T follicular helper cell (primary cell): ENCODE measurements at places on chromosomes 7 and 10.

DNA sequence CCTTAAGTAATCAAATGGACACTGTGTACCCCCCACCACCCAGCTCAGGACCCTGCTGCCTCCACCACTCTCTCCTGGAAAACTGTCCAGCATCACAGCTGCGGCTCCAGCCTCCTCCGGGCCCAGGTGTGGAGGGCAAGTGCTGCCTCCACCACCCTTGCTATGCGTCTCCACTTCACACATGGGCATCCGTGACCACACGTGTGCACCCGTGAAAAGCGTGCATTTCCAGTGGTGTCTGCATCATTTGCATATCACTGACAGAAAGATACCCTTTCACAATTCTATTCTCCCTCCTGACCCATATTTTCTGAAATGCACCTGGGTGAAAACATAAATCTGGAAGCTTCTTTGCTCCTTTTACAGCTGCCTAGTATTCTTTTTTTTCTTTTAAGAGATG, 89.7 kb upstream of the PDGFA start:
- no peak for DNase-seq

GRCh38 chr10:32437334-32437733, 8.6 kb upstream of the CCDC7 start:
- no peak for DNase-seq

DNA sequence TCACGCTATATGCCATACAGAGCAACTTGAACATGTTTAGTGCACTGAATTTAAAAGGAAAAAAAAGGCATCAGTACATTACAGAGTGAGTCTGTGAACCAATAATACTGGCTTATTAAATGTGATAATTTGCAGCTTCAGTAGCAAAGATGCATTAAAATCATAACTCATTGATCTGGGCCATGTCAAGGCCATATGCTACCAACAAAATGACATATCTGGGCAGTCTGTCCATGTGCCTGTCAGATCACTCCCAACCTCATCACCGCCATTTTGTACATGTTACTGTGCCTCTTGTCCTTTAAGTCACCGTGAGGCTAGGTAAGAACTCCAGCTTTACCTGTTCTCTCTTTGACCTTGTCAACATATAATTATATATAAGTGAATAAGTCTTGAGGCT, 307.4 kb upstream of the LRGUK start:
- DNase-seq = no peak

DNA sequence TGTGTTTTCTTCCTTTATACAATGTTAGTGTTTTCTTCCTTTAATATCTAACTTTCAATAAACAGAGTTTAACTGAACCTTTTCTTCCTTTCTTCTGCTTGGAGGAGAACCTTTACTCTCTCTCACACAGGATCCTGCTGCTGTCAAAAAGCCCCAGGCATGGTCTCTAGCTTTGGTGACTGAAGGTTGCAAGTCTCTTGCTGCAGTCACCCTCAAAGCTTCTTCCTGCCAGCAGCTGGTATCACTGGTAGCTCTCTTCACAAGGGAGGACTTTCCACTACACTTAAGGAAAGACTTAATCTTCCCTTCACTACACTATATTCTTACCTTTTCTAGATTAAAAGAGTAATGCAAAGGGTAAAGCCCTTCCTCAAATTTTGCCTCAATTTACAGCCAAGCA, 153.4 kb downstream of the SGMS1 start:
- no peak for DNase-seq

GRCh38 chr10:59255463-59255862, 79.0 kb downstream of the PHYHIPL start:
- DNase-seq = no peak

DNA sequence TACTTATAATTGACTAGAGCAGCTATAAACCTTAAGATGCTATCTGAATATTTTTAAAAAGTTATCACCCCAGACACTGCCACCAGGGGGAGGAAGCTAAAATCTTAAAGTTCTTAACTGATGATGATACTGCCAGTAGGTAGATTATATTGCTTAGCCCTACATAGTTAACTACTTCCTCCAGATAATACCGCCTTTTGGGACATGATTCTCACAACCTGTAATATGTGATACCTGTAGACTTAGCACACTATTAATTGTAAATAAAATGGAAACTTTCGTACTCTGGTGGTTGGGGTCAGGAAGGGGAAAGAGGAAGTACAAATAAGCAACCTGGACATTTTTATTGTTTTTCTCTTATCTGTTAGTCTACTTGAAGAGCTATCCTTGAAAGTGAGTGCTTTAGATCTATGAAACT, 268.9 kb downstream of the ADK start:
- DNase-seq = peak; percentile 12

DNA sequence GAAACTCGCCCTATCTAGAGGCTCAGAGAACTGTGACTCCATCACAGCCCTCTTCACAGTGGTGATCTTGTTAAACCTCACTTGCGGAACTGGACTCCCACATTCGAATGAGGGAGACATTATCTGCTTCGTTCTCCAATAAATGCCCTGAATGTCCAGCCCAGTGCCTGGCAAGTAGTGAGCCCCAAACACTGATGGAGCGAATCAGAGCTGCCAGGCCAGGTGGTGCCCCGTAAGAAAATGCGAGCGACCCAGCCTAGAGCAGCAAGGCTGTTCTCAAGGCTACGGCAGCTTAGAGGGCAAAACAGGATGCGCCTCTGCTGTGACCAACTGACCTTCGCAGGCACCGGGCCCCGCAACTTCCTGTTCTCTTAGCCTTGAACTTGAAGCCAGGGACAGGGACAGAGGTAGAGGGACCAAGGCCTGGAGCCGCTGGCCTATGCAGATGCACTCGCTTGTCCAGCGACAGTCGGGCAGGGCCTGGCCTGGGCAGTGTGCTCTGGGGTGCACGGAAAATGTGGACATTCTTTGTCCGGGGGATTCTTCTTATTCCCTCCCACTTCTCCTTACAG, 217.6 kb downstream of the TCERG1L start:
- no peak for DNase-seq

- no peak for DNase-seq
Observed at GRCh38 chr10:3208481-3209406, 36.2 kb upstream of the PITRM1 start.

DNA sequence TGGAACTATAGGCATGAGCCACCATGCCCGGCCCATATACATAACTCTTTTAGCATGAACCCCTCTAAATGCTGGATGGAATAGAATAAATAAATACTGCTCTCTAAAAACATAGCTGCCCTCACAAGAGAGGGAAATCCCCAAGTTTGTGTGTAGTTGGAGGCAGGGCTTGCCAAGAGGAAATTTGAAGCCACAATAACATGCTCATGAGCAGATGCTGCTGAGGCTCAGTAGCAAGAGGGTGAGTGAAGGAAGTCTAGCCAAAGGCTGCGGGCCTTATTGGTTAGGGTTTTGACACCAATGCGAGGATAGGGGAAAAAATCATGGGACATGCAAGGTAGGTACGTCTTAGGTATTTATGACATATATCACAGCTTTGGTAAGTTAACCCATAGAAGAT, 17.3 kb downstream of the TPK1 start:
- DNase-seq = peak; percentile 56

GRCh38 chr10:115985786-115986185, 287.2 kb downstream of the GFRA1 start:
- no peak for DNase-seq

DNA sequence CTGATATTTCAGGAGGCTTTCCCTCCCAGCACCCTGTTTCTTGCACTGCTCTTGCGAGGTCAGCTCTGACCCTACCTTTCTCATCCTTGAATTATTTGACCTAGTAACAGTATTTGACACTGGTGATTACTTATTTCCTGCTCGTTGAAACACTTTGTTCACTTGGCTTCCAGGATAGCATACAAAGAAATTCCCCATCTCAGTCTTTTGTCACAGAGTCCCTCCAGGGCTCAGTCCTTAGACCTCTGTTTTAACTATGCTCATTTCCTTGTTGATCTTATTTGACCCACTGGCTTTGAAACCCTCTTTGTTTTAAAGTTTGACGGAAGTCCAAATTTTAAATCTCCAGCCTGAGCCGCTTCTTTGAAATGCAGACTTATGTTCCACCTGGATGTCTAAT, 29.9 kb downstream of the BMPR1A start:
- no peak for DNase-seq

- no peak for DNase-seq
Observed at GRCh38 chr10:14397066-14397465, 66.3 kb upstream of the FRMD4A start.

GRCh38 chr10:3692387-3692999, 92.5 kb downstream of the KLF6 start:
- no peak for DNase-seq

GRCh38 chr7:11748884-11749283, 83.1 kb downstream of the THSD7A start:
- no peak for DNase-seq

DNA sequence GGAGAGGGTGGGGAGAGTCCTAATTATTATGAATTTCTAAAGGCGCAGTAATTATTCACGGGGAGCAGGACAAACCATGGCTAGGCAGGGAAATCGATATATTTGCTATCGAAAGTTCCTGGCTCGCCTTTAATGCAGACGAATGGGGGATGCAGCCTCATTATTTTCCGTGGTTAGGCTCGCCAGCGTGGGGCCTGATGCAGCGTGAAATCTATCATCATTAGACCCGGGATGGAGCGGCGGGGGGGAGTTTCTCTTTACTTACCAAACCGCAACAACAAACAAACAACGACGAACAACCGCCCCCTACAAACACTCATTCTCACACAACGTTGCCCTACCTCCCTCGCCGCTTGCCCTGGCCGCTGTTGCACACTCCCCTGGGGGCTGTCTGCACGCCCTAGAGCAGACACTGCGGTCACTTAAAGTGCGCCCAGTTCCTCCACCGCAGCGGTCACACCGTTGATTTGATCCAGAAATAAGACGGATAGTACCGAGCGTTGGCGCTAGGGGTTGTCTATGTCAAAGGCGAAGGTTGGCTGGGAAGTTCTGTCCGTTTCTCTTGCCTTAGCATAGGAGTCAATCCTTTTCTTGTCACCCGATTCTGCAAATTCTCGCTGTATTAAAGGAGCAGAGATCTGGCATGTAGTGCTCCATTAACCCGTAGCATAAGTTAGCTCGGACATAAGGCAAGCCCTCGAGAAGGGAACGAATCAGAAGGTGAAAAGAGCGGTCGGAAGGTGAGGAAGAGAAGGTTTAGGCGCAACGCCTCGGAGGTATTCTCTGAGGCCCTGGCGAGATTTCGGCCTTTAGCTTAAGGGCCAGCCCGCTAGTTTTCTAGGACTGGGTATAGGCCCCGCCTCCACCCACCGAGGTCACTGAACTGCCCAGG, 10.4 kb downstream of the NXPH1 start:
- DNase-seq = no peak

DNA sequence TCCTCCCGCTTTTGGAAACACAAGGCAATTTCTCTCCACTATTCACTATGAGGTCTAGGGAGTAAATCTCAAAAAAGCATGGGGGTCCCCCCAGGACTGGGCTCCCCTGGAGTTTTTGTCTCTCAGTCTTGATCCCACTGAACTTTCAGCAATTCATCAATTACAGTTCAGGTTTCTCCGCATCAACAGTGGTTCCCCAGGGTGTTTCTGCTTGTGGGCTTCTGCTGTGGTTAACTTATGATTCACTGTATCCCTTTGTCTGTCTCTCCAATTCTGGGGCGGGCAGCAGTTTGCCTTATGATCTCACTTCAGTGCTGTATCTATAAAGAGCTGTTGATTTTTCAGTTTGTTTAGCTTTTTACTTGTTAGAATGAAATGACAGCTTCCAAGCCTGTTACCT, 142.6 kb upstream of the CDC14C start:
- no peak for DNase-seq

GRCh38 chr7:148661471-148661870, 37.2 kb upstream of the CUL1 start:
- no peak for DNase-seq

DNA sequence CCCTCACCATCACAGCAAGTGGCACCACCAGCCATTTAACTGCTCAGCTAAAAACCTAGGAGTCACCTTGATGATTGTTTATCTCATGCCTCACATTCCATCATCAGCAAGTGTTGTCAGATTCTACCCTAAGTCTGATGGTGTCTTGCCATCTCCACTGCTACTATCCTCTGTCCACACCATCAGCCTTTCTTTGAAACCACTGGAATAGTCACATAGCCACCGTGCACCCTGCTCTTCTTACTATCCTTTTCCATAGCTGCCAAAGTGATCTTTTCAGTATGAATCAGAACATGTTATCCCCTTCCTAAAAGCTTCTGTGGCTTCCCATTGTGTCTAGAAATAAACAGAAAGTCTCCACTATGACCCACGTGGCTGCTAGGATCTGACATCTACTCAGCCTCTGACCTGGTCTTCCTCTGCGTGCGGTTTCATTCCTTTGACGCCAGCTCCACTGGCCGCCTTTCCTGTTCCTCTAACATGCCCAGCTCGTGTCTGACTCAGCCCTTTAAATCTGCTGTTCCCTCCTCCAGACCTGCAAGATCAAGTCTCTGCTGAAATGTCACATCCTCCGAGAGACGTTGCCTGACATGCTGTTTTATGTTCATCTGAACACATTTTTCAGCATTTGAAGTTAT, 16.5 kb upstream of the CHN2 start:
- DNase-seq = no peak

DNA sequence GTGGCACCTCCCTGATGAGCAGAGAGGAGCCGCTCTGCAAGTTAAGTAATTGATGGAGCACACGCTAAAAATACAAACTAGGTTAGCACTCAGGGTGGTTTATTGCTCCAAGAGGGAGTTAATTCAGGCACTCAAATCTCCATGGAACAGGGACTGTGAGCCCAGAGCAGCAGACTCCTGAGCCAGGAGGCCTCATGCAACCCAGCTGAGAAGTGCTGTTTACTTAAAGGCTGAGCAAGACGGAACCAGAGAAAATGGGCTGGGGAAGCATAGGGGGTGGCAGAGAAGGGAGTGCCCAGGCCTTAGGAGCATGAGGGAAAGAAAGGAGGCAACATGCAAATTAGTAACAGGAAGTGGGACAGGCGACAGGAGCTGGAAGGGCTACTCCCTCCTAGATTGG, 174.1 kb downstream of the KCNMA1 start:
- no peak for DNase-seq

DNA sequence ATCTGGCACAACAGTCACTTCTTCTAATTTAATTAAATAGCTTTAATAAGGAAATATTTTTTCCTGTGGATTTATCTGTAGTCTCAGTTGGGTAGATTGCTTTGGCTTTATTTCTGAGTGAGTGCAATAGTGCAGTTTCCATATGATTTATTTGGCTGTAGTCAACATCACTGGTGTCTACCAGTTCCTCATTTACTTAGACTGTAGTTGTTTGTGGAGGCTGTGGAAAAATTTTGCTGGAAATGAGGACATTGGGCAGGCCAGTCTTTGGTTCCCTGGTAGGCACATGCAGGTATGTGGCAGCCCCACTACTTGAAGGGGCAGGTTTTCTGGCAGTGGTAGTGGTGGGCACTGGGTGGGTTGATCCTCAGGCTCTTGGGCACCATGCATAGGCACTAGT, 15.5 kb downstream of the TAS2R40 start:
- no peak for DNase-seq
